ENCODE measurements at places on chromosomes 3 and 15.
A peak's percentile ranks its signal among the peaks of the same experiment; 100 is the strongest.

- no peak for DNase-seq
Observed at GRCh38 chr3:148642616-148643015, 55.1 kb upstream of the AGTR1 start.

DNA sequence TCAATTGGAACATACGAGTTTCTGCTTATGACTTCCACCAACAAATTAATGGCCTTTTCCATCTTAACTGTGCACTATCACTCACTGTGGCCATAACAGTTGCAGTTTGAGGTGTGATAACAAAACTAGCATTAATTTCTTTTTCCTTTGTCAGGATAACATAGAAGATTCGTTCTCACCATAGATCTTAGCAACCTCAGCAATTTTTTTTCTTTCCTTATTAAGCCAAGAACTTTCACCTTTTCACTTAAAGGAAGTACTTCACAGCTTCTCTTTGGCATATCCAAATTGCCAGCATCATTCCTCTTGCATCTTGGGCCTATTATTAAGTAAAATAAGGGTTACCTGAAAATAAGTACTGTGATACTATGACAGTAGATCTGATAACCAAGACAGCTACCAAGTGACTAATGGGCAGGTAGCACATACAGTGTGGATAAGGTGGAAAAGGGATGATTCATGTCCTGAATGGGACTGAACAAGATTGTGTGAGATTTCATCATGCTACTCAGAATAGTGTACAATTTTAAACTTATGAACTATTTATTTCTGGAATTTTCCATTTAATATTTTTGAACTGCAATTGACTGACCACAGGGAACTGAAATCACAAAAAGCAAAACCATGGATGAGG is 46.6 kb downstream of the CEP70 start:
- no peak for DNase-seq

DNA sequence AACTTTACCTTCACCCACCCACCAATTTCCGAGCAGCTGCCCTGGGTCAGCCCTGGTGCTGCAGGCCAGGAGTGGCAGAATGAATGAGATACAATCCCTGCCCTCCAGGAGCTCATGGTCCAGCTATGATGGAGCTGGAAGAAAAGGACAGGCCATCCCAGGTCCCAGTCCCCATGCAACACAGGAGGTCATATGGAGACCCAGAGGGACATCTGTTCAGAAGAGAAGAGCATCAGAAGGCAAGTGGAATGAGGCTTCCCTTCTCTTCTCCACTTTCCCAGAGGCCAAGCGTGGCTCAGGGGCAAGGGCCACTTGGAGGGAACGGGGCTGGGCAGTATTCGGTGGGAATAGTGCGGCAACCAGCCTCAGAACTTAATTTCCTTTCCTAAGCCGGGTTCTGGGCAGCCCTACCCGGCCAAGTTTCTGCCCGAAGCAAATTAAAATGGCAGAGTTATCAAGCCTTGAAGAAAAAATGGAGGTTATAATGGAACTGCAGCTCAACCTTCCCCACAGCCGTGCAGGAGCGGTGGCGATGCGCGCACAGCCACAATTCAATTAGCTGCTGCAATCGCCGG is 35.9 kb downstream of the TLE3 start:
- no peak for DNase-seq

DNA sequence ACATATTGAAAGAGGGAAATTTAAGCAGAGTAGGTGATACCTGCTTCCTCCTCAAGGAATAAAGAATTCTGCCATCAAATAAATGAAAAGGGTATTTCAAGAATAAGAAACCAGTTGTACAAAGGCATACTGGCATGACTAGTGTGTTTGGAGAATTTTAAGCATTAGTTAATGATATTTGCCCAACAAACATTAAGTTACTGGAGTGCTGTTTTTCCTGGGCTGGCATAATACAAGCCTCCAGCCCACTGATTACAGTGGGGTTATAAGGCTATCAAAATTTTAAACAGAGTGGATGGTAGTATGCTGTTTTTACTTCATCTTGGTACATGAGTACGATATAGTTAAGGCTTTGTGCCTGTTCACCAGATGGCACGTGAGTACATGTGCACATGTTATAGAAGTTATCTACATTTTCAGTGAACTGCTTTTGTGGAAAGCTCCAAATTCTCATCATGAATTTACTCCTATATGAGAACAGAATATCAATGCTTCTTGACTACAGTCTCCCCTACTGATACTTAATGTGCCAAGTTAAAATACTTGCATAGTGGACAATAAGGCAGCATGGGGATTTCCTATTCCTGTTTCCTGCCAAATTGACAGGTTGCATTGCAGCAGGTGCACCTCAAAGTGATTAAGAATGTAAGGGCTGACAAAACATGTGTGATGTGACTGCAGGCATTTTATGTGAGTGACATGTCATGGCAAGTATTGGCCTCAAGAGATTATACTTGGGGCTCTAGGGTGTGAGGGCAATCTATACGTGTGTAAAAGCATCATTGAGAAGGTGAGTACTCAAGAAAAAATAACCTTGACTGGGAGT is 14.9 kb downstream of the NAALADL2 start:
- DNase-seq, result no peak

- DNase-seq, result no peak
Observed at GRCh38 chr3:13324835-13325501, 95.2 kb downstream of the NUP210 start.

DNA sequence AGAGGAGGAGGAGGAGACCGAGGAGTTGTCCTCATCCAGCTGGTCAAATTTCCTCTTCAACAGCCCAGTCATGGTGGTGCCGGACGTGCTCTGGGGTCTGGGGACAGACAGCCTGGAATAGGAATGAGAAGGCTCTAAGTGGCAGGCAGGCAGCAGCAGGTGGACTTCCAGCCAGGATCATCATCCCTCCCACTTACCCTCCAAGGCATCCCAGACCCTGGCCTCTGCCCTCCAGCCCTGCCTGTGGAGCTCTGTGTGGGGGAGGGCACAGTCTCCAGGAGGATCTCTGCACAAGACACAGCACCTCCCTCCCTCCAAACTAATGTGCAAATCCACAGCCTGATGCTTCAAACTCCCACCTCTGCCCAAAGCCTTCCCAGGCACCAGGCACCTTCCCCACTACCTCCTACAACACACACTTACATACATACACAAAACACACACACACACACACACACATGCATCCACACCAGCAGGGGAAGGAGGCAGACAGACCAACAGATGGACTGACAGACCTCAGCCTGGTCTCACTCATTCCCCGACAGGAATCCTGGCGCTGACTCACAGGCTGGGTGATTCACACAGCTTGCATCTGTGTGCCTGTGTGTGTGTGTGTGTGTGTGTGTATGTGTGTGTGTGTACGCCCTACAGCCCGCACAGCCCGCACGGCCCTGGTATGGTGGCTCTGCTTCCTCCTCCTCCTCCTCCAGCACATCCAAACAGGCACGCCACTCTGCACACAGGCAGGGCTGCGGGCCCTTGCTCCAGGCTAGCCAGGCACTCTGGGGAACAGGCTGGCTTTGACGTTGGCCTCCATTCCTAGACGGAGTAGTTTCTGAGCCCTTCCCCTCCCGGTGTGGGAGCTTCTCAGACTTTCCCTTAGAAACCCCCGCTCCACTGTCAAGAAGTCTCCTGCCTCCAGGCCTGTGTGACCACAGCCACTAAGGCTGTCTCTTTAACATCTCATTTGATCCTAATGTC is 6.5 kb downstream of the CSRNP1 start:
- DNase-seq, result peak; percentile 69

GRCh38 chr15:53625260-53625659 is 134.2 kb downstream of the WDR72 start:
- no peak for DNase-seq

DNA sequence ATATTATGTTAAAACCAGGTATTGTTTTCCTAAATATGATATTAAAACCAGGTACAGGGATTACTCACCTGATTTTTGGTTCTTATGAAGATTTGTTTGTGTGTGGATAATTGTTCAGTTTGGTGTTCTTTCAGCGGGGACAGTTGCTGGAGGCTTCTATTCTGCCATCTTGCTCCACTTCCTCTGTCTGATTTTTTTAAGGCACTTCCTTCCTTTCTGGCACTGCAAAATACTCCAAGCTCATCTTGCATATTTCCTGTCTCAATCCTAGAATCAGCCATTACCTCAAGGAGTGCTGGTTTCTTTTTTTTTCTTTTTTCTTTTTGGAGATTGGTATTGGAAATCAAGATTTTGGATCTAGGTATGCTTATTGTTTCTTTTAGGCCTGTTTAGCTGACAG is 229.9 kb downstream of the SV2B start:
- no peak for DNase-seq

DNA sequence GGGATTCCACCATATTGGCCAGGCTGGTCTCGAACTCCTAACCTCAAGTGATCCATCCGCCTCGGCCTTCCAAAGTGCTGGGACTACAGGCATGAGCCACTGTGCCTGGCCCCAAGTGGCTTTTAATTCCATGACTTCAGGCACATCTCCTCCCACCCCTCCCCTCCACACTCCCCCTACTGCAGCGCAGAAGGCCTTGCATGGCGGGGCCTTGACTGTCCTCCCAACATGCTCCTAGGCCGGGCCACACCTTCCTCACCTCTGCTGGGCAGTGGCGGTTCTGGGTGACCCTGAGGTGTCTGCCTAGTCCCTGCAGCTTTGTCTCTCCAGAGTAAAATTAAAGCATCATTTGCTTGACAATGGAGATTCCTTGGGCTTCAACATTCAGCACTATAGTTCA is 6.9 kb downstream of the LYSMD4 start:
- no peak for DNase-seq

- no peak for DNase-seq
Observed at GRCh38 chr3:127073941-127074820, 91.3 kb downstream of the PLXNA1 start.

DNA sequence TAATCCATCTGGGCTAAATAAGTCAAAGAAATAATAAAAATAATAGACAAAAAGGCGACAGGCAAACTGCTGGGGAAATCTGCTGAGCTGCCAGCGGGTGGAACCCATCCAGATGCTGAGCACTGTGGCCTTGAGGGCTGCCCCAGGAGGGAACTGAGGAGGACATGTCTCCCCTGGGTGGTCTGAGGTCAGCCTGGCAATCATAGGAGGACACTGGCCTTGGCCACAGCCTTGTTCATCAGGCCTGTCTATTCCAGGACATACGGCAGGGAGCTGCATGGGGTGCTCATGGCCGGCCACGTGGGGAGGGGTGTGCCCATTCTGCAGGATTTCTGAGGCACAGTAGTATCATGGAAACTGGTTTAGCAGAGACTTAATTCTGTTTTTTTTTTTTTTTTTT is 21.5 kb upstream of the SNRPA1 start:
- no peak for DNase-seq

DNA sequence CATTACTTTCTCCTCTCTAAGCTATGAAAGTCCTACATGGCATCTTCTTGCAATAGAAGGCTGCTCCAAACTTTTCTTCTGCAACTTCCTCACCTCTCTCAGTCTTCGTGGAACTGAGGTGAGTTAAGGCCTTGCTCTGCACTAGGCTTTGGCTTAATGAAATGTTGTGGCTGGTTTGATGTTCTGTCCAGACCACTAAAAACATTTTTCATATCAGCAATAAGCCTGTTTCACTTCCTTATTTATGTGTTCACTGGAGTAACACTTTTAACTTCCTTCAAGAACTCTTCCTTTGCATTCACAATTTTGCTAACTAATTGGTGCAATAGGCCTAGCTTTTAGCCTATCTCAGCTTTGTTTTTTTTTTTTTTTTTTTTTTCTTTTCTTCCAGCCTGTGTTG is 335.3 kb upstream of the NECTIN3 start:
- DNase-seq, result no peak

DNA sequence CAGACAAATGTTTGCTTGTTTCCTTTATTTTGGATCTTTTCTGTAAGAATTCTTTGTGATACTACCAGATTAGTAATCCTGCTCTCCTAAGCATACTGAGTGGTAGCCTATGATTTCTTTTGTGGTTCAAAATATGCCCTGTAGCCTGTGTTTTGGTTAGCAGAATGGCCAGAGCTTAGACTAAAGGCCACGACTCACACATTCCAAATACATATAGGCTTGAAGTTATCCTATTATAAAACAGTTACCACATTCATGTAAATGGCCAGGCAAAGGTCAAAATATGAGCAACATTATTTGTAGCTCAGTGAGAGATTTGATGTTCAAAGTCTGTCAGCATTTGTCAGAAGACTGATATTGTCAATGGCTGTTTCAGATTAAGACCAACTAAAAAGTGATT is 84.5 kb downstream of the MITF start:
- DNase-seq, result no peak

GRCh38 chr3:112740835-112741234 is 99.9 kb upstream of the CCDC80 start:
- no peak for DNase-seq

DNA sequence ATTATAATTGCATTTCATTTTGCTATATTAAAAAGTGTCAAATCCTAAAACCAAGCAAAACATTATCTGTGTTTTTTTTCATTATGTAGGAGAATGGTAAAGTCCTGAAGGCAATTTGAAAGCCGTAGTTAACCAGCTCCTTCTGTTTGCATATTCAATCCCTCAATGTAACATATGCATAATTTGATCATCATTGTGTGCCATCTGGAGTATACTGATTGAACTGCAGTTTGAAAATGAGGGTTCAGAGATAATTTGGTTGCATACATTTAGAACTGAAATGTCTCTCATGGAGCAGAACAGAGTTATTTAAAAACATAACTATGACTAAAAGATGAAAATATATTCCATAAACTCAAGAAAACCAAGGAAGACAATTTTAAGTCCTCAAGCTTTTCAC is 518.6 kb downstream of the GBE1 start:
- no peak for DNase-seq

DNA sequence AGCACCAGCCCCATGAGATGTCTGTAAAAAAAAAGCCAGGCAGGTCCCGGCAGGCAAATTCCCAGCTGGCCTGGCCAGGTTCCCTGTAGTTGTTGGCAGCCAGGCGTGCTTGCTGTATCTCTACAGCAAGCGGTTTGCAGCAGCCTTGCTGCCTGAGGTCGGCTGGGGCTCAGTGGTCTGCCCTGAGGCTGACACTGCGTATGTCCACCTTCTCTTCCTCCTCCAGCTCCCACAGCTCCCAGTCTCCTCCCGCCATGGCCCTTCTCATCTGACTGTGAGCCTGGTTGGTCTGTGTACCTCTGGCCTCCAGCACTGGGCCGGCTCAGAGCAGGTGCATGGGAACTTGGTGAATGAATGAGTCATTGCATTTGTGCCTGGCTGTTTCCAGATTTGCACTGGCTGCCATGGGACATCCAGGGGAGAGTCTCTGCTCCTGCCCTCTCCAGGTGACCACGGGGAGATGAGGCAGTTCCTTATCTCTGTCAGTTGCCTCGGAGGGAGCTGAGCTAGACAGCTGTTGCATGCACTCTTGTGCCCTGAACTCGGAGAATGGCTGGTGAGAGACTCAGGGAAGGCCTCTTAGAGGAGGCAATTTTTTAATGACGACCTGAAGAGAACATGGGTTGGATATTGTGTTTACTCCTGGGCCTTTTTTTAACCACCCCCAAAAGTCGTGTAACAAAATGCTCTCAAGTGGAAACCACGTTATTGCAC is 43.0 kb downstream of the SPSB4 start:
- DNase-seq, result no peak

DNA sequence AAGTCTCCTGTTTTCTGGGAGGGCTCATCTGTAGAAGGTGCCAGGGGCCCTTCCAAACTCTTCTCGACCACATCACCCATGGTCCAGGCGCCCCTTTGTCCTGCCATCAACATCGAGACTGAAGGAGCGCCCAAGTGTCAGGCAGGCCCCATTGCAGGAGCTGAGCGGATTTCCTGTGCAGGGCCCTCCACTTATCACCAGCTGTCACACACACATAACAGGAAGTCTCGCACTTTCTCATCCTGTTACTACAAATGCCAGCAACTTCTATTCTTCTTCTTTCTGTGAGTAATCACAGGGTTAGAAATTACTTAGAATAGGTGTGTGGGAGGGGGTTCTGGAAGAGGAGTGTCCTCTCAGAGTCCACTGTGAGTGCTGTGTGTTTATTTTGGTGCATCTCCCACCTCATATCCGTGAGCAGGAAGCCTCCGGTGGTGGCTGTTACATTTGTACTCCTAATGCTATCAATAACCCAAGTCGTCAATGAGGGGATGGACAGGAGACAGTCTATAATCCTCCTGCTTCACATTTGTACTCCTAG is at the start of gene KLHL6:
Gene KLHL6, minus strand, starts transcription at position 166 of the 541 bp plus-strand sequence. Its CDS starts 53 bp downstream, at position 113.
- DNase-seq, result peak; percentile 60

Measured in stimulated activated CD8-positive, alpha-beta memory T cell treated with anti-CD3 and anti-CD28 coated beads, Interleukin-7, amount 100 ng/mL, for 4 hours (primary cell).